ENCODE measurements at places on chromosomes 1 and 21.

DNA sequence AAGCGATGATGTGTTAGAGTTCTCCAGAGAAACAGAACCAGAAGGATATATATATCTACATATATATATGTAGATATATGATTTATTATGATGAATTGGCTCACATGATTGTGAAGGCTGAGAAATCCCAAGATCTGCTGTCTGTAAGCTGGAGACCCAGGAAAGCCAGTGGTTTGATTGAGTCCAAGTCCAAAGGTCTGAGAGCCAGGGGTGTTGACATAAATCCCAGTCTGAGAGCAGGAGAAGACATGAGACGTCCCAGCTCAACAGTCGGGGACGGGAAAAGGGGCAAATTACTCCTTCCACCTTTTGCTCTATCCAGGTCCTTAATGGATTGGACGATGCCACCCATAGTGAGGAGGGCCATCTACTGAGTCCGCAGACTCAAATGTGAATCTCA, 126.6 kb downstream of the PRDM2 start:
- DNase-seq: no peak

- DNase-seq: no peak
Observed at GRCh38 chr1:116476321-116476720, 94.5 kb downstream of the CD58 start.

GRCh38 chr1:78830321-78830720, 176.2 kb downstream of the ADGRL4 start:
- DNase-seq: no peak

GRCh38 chr21:44925378-44925755, 4.7 kb upstream of the ITGB2 start:
- DNase-seq: no peak

DNA sequence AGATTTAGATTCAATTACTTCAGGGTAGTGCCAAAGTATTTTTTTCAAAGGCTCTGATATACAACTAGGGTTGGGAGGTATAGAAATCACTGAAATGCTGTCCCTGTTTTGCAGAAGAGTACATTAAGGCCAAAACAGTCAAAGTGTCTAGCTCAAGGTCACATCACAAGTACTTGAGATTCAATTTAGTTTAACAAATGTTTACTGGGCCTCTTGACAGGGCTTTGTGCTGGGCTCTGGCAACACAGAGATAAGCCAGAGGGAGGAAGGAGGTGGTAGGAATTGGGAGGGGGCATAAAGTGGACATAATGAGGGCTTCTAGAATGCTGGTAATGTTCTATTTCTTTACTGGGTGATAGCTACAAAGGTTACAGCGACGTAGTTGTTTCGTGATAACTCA, 2.3 kb upstream of the SLC9A1 start:
- no peak for DNase-seq

DNA sequence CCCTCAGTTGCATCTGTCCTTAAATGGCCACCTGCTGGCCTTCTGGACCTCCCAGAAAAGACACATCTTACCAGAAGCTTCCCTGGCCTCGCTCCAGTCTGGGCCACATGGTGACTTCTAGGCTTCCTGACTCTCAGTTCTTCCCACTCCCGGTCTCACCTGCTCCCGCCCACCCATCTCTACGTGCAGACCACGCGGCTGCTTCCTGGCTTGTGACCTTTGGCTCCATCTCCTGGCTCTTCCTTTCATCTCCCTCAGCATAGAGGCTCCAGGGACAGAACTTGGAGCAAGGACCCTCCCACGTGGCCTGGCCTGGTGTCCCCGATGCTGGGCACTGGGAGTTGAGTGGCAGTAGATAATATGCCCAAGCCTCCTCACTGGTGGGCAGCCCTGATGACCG, 124.9 kb upstream of the IRF2BP2 start:
- DNase-seq: no peak

- DNase-seq: peak; percentile 3
Observed at GRCh38 chr1:102191723-102192122, 195.0 kb upstream of the OLFM3 start.

DNA sequence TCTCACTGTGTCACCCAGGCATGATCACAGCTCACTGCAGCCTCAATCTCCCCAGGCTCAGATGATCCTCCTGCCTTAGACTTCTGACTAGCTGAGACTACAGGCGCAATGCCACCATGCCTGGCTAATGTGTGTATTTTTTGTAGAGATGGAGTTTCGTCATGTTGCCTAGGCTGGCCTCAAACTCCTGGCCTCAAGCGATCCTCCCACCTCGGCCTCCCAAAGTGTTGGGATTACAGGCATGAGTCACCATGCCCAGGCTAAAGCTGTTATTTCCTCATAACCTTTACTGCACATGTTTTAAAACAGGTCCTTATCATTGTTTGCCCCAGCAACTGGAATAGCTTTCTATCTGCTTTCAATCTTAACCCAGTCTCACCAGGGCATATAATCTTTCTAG, 2.9 kb downstream of the SARS1 start:
- DNase-seq: no peak

DNA sequence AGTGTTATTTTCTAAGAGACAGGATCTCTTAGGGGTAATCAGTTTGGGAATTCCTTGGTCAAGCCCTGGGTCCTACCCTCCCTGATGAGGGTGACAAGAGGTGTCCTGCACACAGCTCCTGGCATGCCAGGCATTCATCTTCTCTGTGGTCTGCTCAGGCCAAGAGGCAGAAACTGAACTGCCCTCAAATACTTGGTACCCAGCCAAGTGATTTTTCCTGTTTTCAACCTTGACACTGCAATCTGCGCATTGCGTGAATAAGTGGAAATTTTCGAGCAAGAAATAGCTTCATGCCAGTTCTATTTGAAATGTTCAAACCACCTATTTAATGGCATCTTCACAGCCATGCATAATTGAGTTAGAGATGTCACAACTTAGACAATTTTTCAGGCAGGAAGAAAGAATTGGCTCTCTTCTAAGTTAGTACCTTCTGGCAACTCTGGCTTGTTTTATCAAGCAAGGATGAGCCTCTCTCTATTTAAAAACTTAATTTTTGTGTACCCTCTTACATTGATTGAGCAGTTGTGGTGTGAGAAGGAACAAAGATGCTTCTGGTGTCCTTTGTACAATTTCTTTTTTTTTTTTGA, 27.0 kb downstream of the DNM3 start:
- no peak for DNase-seq

DNA sequence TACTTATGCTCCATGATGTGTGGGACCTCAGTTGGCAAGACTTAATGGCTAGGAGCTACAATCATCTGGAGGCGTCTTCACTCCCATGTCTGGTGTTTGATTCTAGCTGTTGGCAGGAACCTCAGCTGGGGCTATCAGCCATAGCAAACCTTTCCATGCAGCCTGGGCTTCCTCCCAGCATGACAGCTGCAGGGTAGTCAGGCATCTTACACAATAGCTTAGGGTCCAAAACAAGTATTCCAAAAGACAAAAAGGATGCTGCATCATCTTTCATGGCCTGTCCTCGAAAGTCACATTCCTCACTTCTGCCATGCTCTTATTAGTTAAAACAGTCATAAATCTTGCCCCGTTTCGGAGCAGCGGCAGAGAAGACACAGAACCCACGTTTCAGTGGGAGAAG, 90.9 kb downstream of the LRRC8C start:
- DNase-seq: no peak

DNA sequence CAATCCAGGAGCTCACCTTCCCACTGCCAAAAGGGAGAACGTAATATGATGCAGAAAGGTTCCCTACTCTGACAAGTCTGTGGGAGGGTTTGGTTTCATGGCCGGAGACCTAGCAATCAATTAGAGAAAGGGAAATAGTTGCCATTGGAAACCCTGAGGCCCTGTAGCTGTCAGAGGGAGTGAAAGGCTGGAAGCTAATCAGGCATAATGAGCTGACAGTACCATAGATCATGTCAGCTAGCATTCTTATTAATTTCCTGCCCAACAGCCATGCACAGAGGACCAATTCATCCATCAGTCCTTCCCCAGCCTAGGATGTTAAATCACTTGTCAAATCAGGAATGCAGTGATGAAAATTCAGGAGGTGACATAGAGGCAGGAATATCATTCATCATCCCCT, 527.3 kb downstream of the PLPP3 start:
- DNase-seq: no peak

DNA sequence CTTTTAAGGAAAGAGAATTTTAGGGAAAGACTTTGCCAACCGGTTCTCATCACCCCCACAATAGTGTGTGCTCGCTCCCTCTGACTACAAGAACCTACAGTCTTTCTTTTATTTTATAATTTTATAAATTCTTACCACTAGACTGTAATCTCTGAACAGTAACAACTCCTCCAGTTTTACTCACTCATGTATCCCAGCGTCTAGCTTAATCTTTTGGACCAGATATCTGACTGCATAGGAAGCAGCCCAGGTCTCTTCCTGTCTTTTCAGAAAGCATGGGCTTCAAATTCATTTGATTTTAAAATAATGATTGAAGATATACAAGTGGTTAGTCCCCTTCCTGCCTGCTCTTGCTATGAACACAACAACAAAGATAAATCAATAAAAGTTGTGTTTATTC, 19.0 kb upstream of the DUSP10 start:
- no peak for DNase-seq

GRCh38 chr1:179012038-179012437, 13.7 kb upstream of the FAM20B start:
- no peak for DNase-seq

GRCh38 chr1:177383715-177384114, 213.0 kb downstream of the BRINP2 start:
- no peak for DNase-seq

GRCh38 chr1:211424018-211424417, 67.9 kb downstream of the RD3 start:
- DNase-seq: no peak

DNA sequence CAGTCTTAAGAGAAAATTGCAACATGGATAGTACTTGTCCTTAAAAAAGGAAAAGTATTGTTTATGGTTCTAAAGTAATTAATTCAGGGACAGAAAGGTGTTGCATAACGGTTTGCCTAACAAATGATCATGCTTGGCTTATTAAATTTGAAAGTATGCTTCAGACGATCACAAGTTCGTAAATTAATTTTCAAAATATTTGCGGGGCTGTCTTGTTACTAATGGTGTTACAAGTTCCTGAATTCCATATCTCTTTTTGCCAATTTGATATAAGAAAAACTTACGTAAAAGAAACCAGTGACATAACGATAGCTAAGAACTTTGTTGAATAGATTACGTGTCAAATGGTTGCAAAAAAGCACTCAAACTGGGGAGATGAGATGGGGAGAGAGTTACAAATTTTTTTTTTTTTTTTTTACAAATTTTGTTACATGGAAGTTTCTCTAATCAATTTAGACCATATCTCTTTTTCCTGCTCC, 1.3 kb downstream of the AGO3 start:
- no peak for DNase-seq

- no peak for DNase-seq
Observed at GRCh38 chr1:108852221-108852975, 4.5 kb downstream of the AKNAD1 start.

- DNase-seq: peak; percentile 15
Observed at GRCh38 chr21:15557925-15558324, 171.9 kb upstream of the USP25 start.

DNA sequence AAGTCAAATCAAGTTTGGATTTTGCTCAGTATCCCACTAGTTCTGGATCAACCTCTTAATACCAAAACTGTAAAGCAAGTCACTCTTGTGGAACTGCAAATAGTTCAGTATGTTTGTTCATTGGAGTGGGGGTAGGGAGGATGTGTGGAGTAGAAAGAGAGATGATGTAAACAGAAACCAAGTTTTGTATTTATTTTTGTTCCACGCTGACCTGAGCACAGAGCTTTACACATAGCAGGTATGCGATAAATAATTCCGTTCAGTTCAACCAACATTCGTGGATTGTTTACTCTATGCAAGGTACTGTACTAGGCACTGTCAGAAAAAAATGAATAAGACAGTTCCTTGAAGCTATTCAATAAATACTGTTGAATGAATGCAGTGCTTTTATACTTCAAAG, 4.5 kb upstream of the ZNF644 start:
- no peak for DNase-seq

GRCh38 chr21:44702973-44703730, 6.2 kb downstream of the KRTAP10-12 start:
- DNase-seq: no peak

- DNase-seq: no peak
Observed at GRCh38 chr1:8423692-8424538, 106.0 kb downstream of the SLC45A1 start.

GRCh38 chr1:42966688-42967612, 8.3 kb upstream of the SLC2A1 start:
- no peak for DNase-seq

- DNase-seq: no peak
Observed at GRCh38 chr1:35725596-35725995, 6.9 kb upstream of the C1orf216 start.

- no peak for DNase-seq
Observed at GRCh38 chr1:192549937-192550336, 25.6 kb upstream of the RGS1 start.

DNA sequence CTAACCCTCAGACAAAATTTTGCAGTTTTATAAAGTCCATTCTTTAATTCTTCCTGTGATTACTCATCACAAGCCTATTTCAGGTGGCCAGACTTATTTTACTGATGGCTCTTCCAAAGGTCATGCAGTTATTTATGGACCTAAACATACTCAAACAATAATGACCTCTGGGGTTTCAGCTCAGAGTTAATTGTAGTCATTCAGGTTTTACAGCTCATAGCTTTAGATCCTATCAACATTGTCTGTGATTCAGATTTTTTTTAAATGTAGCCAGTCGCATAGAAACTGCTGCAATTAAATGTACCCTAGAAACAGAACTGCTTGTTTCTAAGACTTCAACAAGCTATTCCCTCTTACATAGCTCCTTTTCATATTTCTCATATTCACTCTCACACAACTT, 270.8 kb downstream of the COL11A1 start:
- DNase-seq: no peak

DNA sequence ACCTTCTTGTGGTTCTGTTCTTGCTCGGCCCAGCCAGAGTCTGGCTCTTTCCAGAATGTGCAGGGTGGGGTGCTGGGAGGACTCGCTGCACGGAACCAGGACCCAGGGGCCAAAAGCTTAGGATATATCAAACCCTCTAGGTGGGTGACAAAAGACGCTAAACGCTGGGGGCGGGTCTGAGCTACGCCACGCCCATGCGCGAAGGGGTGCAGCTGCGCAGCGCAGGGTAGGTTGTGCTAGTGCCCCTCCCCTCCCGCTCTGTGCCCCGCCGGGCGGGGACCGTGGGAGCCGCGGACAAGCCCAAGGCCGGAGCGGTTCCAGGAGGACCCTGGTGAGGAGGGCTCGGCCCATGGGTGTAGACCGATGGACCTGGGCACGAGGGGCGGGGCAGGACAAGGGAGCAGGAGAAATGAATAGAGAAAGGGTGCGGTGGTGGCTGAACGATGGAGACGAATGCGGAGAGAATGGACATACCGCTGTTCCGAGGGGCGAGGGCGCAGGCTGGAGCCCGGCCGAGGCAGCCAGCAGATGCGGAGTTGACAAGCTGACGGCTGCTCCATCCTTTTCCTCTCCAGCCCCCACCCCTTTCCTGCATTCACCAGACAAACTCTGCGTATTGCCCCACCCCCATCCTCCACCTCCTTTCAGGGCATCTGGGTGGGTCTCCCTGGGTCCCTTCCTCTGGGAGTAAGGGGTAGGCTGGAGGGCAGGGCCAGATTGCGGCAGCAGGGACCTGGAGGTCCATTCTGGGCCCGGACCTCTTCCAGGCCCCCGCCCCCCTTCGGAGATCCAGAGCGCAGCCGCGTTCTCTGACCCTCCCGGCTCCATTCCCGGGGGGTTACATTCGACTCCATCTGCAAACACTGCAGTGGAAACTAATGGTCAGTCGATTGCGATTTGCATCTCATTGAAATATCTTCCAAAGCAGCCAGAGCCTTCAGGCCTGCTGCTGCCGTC, at the start of gene RUSC1:
Gene RUSC1, plus strand, starts transcription at position 234 of the 957 bp plus-strand sequence. CDS start 880 bp downstream, outside the sequence.
- no peak for DNase-seq

All from NCI-H524 treated with DMSO at 0.1 percent for 48 hours (cell line).